A673 (cell line): ENCODE measurements at places on chromosomes 7 and 10. TPM values are rescaled to one million over a fixed set of nuclear protein-coding genes. Genes with fewer than 3 reads are reported as not detected.

DNA sequence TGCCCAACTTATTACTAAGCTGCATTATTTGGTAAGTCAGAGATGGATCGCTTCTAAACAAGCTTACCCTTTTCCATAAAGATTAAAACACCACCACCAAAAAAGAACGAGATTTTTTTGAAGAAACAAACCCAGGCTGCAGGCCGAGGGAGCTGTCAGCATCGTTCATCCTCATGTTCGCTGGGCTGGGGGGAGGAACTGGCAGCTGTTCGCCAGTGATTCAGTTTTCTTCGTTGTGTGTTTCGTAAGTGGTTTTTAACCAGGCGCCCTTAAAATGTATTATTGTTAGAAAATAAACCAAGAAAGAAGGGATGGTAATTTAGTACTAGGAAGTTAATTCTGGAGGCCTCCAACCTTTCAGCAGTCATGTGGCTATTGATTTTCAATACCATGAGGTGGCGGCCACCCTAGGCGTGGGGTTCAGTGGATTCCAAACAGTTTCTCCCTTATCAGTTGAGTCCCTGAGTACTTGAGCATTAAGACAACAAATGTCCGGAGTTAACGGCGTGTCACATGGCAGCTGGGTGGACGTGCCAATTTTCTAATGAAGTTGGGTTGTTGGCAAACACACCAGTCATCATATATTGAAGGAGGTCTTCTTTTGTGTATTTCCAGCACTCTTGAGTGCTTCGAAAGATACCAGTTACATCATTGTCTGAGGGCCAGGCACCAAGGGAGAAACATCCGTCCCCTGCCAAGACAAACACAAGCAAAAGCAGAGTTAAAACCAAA, 173.2 kb downstream of the EBF3 start:
- no peak for DNase-seq

DNA sequence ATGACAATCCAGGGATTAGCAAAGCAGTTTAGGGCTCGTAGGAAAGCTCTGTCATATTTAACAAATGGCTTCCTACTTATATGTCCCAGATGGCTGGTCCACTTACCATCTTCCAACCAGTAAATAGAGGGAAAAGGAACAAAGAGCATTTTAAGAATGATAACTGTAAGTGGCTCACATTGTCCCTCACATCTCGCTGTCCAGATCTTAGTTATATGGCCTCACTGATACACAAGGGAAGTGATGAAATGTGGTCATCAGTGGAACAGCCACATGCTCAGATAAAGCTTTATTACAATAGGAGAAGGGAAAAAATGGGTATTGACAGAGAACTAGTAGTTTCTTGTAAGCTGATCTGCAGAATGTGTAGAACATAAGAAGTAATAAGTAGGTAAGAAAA, 35.8 kb downstream of the IQUB start:
- no peak for DNase-seq

DNA sequence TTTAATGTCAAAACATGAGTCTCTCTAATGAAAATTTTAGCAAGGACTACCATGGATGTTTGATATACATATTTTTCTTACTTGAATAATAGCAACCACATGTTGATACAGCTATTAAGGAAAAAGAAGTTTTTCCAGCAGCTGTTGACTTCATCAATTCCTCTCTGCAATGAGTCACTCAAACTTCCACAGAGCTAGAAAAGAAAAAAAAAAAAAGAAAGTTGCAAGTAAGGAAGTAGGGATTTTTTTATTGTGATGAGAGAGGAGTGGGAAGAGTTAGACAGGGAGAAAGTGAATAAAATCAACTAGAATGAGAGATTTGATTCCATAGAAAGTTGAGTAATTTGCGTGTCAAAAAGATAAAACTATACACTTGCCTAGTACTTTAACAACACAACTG, 46.2 kb downstream of the CAV1 start:
- peak; percentile 60 for DNase-seq

DNA sequence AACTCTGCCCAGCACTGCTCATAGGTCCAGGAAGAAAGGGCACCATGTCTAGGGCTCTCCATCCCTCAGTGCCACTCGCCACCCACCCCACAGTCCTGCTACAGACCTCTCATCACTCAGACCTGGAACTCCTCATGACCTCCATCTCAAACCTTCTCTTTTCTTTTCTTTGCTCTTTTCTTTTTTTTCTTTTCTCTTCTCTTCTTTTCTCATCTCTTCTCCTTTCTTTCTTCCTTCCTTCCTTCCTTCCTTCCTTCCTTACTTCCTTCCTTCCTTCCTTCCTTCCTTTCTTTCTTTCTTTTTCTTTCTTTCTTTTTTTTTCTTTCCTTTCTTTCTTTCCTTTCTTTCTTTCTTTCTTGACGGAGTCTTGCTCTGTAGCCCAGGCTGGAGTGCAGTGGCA, 122.2 kb downstream of the KLF6 start:
- DNase-seq: no peak

DNA sequence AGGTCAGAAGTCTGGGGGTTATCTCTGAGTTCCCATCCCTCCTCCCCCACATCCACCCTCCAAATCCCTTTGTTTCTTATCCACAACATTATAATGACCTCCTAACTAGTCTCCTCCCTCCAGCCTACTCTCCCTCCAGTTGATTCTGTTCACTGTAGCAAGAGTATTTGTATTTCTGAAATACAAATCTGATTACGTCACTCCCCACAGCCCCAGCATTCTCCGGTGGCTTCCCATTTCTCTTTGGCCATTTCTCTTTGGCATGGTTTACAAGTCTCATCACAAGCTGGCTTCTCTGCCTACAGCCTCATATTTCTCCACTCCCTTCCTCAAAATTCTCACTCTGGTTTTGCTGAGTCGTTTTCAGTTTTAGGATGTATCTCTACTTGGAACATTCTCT, 24.6 kb upstream of the MRPS33 start:
- no peak for DNase-seq

DNA sequence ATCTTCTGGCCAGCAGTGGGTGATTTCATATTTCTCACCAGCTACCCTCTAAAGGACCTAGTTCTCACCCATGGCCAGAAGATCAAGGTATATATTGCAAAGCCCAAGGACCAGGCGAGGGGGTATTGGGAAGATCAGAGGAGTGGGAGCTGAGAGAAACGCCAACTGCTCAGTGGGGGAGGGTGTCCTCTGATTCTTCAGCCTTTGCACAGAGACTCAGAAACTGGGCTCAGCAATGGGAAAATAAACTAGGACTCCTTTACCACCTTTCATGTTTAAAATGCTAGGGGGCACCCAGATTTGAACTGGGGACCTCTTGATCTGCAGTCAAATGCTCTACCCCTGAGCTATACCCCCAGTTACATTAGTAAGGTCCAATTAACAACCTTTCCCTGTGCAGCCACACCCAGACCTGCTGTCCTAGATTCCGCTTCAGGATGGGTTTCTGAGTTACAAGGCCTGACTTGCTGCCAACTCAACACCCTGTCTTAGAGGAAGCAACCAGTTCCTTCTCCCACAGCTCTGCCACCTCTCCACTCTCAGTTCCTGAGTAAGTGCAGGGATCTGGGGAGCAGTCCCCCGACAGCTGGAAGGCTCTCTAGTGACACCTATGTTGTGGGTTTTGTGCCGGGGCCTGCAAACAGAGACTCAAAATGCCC, 93.5 kb downstream of the ZNF783 start:
- DNase-seq: peak; percentile 3

DYNC1I1 gene
- 2.1 and 3.6 TPM in 2 replicates for total RNA-seq

NKX6-2 gene
- not detected in 2 replicates for total RNA-seq

DNA sequence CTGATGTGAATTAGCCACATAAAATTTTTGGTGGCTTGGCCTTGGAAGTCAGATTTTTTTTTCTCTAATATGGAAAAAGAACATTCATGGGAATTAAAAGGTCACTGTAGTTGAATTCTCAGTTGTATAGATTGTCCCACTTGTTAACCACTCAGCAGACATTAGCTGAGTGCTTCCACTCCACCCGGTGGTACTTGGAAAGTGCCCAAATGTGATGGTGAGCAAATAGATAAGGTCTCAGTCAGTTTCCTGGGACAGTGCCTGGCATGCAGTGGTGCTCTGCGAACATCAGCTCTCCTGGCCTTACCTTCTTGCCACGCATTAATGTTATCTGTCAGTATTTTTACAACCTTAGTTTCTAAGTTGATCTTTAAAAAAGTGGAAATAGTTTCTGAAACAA, 1.4 kb downstream of the ATP5F1C start:
- DNase-seq: peak; percentile 14

DNA sequence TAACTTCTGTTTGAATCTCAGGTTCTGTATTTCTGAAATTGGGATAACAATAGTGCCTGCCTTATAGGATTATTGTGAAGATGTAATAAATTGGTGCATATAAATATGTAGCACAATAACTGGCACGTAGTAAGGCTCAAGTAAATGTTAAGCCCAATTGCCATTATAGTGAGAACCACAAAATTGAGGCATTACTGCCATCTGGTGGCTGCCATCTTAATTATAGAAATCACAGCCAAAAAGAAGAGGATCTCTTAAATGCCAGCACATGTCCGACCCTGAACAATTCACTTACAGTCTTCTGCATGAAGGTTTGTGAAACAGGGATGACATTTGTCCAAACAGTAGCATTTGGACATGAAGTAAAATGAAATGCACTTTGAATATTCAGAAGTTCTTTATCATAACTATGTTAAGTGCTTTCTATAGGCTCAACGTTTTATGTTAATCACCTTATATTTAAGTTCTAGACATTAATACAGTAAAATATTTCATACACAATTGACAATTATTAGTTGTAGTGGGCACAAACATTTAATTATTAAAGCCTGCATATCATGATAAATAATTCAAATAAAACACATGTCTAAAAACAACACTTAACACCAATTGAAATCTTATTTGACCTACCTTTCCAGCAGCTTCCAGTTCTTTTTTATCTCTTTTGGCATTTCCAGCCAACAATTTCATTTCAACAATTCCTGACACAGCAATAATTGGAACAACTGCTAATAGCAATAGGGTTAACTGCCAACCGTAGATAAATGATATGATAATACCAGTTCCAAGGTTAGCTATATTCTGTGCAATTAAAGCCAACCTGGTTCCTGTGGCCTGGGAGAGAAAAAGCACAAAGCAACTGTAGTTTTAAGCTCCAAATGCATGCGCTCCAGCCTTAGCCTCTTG, 58.5 kb downstream of the ABCB4 start:
- peak; percentile 73 for DNase-seq

CYP2C8 gene
- not detected in 2 replicates for total RNA-seq

DNA sequence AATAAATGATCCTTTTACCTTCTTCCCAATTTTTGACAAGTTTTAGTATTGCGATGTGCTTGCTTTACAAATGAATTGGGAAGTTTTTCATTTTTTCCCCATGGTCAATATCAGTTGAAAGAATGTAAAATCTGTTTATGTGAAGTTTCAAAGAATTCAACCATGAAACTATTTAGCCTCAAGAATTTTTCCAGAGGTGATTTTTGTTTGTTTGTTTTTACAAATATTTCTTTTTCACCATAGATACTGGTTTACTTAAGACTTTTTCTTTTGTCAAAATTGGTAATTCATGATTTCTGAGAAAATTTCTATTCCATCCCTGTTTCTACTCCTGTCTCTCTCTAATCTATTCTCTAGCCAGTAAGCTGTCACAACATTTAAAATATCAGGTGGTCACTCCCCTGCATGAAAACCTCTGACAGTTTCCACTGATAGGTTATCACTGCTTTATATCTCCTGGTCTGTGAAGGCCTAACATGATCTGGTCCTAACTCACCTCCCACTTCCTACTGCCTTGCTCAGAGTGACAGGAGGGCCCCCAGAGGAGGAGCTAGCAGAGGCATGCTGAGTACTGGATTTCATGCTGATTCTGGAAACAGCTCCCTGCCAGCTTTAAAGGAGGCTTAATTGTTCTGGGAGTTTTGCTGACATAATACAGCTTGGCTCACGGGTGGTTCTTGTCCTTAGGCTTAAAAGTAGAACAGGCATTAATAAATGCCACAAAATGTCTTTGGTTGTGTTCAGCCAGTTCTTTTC, 7.6 kb upstream of the ARMS2 start:
- DNase-seq: peak; percentile 81
